Activated naive CD8-positive, alpha-beta T cell treated with anti-CD3 and anti-CD28 coated beads, Interleukin-2, amount 10 ng/mL, durations not matched to agents 7 days and 5 days (primary cell): ENCODE measurements at places on chromosomes 7 and 10.

DNA sequence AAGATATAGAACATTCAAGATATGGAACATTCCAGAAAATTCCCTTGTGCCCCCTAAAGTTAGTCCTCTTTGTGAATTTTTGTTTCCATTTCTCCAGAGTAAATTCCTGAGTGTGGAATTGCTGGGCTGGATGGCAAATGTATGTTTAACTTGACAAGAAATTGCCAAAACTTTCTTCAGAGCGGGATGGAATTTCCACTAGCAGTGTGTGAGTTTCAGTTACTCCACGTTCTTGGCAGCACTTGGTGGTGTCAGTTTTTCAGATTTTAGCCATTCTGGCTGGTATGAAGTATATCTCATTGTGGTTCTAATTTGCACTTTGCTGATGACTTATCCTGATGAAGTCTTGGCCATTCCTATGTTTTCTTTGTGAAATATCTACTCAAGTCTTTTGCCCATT is 71.2 kb downstream of the MGMT start:
- no peak for DNase-seq

- DNase-seq: no peak
Measured at GRCh38 chr7:28301148-28301641, 111.1 kb upstream of the CREB5 start.

- no peak for DNase-seq
Measured at GRCh38 chr10:132570771-132571649, 33.4 kb downstream of the INPP5A start.

- DNase-seq: no peak
Measured at GRCh38 chr7:44348300-44348699, 22.9 kb upstream of the CAMK2B start.

GRCh38 chr7:82715344-82715743 is 271.8 kb upstream of the CACNA2D1 start:
- no peak for DNase-seq

- no peak for DNase-seq
Measured at GRCh38 chr10:34723750-34724149, 91.3 kb downstream of the PARD3 start.

- no peak for DNase-seq
Measured at GRCh38 chr7:128919241-128919640, 8.7 kb upstream of the KCP start.

- DNase-seq: no peak
Measured at GRCh38 chr10:21336476-21337170, 188.9 kb downstream of the SKIDA1 start.

- DNase-seq: no peak
Measured at GRCh38 chr7:53094191-53094590, 58.8 kb downstream of the POM121L12 start.

DNA sequence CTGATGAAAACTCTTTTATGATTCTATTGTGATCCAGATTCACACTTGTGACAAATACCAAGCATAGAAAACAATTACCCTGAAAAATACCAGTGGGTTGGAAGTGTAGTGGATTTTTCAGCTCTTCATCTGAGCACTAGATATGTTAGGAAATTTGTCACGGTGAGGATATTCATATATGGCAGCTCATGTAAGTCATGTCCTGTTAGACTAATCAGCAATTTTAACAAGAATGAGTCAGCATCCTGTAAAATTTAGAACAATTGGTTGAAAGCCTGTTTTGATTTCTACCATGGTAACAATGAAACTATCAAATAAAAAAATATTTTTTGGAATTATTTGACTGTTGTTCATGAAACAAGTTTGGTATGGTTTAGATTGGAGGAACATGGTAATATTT is 334.3 kb downstream of the CACNA2D1 start:
- DNase-seq: no peak

GRCh38 chr10:52653263-52653909 is 119.2 kb downstream of the MBL2 start:
- DNase-seq: no peak

DNA sequence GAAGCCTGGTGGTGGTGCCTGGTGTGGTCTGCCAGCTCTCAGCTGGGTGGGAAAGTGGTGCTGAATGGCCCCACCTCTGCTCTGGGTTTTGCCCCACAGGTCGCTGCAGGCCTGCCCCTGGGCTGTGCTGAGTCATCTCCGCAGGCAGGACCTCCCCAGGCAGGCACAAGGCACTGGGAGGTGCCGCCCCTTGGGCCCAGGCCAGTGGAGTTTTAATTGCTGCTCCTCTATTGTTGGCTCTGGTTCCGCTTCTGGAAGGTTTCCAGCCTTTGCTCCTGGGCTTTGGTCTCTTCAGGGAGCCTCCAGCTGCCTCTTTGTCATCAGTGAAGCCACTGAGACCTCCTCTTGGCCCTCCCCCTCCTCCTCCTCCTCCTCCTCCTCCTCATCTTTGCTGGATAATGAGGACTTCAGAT is 180.3 kb upstream of the GRB10 start:
- DNase-seq: no peak
